ENCODE measurements at places on chromosomes 1 and 21. TPM values are rescaled to one million over a fixed set of nuclear protein-coding genes. Genes with fewer than 3 reads are reported as not detected.

GRCh38 chr1:12615865-12616708 is 1.9 kb downstream of the DHRS3 start:
- DNase-seq = peak; percentile 83

DNA sequence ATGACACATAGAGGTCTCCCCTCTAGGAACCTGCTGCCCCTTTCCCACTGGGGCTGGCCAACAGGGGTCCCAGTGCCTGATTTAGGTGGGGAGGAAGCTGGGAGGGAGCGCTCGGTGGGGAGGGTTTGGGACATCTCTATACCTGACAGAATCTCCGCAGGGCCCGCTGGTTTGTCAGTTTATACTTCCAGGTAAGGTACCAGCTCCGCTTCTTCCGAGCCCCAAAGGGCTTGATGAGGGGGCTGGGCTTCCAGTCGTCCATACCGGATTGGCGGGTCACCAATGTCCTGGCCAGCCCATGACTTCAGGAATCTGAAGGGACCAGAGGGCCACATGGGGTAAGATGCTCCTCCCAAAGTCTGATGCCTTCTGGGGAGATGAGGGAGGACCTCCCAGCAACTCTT is 672 bp downstream of the POMGNT1 start:
- DNase-seq = no peak

DNA sequence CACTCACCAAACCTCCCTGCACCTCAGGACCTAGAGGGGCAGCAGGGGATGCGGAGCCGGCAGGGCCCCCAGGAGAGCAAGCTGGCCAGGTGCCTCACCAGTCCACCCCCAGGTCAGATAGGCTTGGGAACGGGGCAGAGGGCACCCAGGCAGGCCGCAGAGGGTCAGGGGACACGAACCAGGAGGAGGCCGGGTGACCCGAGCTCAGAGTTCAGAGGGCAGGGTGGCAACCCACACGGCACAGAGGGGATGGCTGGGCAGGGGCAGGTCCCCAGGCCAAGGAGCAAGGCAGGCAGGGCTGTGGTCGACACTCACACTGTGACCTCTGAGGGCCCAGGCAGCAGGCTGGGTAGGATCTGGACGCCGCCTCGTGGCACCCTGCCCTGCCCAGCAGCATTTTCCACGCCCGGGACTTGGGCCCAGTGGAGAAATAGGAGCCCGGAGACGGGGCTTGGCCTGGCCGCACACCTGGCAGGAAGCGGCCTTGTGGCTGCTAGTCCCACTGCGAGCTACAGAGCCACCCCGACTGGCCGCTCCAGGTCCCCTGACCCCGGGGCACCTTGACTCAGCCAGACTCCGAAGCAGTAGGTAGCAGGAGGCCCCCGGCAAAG is 5.3 kb downstream of the DVL1 start:
- no peak for DNase-seq

DNA sequence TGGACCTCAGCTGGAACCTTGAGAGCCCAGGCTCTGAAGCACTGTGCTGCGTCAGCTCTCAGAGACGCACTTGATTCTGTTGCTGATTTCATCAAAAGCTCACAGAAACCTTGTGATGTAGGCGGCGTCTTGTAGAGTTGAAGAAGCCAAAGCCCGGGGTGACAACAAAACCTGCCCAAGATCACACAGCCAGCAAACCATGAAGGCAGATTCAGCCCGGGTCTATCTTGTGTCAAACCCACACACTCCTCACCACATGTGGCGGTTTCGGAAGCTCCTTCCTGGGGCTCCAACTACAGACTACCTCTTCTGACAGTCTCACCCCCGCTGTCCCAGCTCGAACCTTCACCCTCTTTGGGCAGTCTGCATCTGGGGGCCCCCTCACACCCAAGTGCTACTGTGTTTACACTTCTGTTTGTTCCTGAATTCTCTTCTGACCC is 50.4 kb downstream of the TENT5C start:
- no peak for DNase-seq

The C1orf226 gene
- 2.0 TPM for total RNA-seq

The CLIC6 gene
- total RNA-seq = 13.2 TPM

The ST6GALNAC5 gene
- 0.43 TPM for total RNA-seq

The SLC1A7 gene
- not detected for total RNA-seq
